ENCODE measurements at places on chromosomes 1 and 21.

DNA sequence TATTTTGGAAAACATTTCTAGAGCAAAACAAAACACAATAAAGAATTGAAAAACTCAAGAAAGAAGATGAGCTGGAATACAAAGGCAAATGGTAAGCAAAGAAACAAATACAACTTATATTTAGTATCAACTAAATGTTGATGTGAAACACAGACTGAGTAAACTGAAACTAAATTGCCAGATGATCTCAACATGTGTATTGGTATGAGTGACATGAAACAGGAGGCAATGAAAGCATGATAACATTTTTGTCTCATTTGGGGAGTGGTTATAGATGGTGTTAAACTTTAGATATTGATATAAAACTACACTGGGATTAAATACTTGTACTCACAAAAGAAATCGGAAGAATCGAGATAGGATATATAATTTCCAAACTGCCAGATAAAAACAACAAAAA, 805.6 kb upstream of the CXADR start:
- DNase-seq, result no peak

DNA sequence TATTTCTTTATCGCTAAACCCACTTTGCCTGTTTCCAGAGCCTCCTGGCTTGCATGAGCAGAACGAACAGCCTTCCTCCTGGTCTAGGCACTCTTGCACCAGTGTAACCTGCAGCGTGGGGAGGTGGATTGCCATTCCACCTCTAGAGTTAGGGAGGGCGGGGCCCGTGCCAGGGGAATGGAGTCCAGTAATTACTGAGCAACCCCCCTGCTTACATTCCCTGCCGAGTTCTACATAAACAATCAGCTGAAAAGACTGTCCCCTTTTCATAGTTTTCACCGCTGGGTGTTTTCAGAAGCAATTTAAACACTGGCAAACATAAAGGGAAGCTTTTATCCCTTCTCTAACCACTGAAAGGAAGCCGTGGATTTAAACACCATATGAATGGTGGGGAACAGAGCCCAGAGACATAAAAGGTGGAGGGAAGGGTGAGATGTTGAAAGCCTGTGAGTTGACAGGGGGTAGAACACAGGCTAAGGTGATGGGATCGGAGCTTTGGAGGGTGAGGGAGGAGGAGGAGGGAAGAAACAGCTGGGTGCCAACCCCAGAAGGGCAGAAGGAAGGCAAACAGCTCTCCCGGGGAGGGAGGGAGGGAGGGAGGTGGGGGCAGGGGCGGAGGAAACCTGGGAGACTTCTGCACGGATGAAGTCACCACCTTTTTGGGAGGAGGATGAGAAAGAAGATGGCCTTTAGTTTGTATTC, 68.0 kb upstream of the WDR26 start:
- DNase-seq, result no peak

DNA sequence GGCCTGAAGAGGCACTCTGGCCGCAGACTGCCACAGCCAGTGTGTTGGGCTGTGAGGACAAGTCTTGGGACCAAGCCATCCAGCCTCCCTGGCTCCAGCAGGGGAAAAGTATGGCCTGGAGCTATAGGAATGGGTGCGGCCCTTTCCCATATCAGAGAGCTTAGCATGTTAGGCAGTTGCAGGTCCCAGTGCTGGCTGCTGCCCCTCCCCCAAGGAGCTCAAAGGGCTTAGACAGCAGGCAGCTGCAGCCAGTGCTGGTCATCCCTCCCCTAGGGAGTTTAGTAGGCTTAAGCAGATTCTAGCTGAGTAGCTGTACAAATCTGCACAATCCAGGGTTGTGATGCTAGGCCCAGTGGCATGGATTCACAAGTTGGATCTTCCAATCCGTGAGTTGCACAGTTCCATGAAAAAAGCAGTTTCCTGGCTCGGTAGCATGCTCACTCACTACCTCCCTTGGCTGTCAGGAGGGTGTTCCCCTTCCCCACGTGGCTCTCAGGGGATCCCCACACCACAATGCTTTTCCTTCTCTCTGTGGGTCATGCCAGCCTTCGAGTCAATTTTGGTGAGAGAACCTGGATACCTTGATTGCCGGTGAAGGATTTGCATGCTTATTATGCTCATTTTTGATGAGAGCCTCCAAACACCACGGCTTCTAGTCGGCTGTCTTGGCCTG, 1490.8 kb downstream of the BRINP3 start:
- DNase-seq, result no peak

- DNase-seq, result no peak
These were observed 1120.2 kb upstream of the TMPRSS15 start for GRCh38 chr21:19523746-19524145.

DNA sequence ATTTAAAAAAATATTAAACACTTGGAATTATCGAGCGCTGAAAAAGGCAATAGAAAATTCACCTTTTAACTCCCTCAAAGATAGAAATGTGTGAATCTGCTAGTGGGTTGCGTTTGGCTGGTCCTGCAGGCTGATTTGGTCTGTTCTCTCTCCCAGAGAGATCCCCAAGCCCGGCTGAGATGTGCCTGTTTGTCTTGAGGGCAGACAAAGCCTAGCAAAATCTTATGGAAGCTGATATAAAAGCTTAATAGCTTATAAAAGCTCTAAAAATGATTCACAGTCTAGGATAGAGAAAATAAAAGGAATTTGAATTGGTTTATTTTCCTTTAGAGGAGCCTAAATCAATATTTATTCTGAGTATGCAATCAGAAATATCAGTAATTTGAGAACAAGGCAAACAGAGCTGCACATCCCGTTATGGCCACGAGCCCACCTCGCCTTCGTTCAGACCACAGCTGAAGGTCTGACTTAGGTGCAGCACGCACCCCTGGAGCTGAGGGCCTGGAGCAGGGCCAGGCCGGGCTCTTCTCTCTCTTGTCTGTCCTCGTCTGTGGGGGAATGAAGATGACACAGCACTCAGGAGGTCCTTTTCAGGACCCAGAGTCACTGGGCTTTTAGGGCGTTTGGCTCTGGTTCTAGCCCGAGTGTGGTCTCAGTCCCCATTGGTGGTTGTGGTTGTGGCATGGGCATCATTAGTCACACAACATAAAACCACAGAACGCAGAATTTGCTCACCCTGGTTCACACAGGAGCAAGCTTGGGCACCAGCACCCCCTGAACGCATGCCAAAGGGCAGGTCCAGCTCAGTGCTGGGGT, 18.6 kb downstream of the PDE9A start:
- DNase-seq, result no peak

GRCh38 chr1:90176530-90176929, 181.6 kb downstream of the ZNF326 start:
- DNase-seq, result no peak

DNA sequence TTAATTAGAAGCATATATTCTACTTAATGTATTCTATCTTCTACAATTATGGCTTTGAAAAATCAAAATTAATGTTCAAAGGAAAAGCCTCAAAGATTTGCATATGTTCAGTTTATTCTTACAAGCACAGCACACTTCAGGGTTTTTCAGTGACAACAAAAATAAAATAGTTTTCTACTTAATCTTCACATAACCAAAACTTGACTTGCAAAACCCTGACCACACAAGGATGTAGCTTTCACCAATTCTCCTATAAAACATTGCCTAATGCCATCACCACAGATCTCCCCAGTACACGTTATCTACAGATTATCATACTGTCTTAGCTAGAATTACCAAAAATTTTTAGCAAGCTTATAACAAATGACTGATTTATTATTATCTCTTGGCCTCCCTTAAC, 23.3 kb downstream of the LPAR3 start:
- DNase-seq, result no peak

All from activated CD4-positive, CD25-positive, alpha-beta regulatory T cell (primary cell).